ENCODE measurements at places on chromosomes 4 and X.

GRCh38 chrX:123188081-123188480 is 4.0 kb downstream of the GRIA3 start:
- DNase-seq = no peak

- no peak for DNase-seq
These were observed 27.9 kb upstream of the FUNDC1 start for GRCh38 chrX:44570522-44570921.

GRCh38 chr4:90960433-90960832 is 833.2 kb downstream of the CCSER1 start:
- no peak for DNase-seq

- no peak for DNase-seq
These were observed 51.5 kb downstream of the TMEM165 start for GRCh38 chr4:55447108-55447708.

GRCh38 chrX:42869659-42870476 is 91.9 kb upstream of the PPP1R2C start:
- DNase-seq = no peak

DNA sequence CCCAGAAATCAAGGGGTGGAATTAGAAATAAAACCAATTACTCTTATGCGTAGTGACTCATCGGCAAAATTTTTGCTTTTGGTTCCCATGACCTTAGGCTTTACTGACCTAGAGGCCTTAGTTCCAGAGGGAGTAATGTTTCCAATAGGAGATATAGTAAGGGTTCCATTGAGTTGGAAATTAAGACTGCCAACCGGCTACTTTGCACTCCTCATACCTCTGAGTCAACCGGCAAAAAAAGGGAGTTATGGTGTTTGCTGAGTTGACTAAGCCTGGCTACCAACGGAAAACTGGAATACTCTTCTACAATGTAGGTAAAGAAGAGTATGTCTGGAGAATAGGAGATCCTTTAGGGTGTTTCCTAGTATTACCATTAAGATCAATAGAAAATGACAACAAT is 919.8 kb downstream of the CENPC start:
- DNase-seq = no peak

DNA sequence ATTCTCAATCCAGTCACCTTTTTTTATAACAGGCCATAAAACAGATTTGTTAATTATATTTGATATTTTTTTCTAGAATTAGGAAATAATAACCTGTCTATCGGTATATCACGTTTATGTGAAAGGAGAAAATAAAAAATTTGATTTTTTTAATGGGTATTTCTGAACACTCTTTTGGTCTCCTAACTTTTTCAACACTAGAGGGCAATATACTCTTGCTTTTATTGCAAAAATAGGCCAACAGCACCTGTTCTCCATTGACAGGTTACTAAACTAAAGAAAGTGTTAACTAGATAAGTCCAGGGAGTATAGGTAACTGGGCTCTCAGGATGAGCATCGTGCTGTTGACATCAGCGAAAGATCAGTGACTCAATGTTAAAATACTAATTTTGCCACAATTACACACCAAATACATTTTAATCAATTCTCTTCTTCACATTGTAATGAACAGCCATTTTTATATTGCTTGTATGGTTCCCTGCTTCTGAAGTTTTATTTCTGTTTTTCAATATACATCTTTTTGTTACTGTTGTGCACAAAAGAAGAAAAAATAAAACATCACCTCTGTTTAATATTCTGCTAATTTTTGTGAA is 22.8 kb downstream of the NDST4 start:
- peak; percentile 29 for DNase-seq

- no peak for DNase-seq
These were observed 148.4 kb upstream of the SPRY1 start for GRCh38 chr4:123248085-123248659.

GRCh38 chrX:54063361-54063760 is 19.1 kb upstream of the PHF8 start:
- DNase-seq = no peak

Data from NCI-H1417 (cell line).